Mesothelial cell of epicardium (in vitro differentiated cells): ENCODE measurements at places on chromosomes 7 and 10. TPM values are rescaled to one million over a fixed set of nuclear protein-coding genes. Genes with fewer than 3 reads are reported as not detected.

Gene NAT16
- total RNA-seq, result not detected in 3 replicates

Gene DLX5
- total RNA-seq, result 33.4 to 36.9 TPM (median 34.3 TPM) in 3 replicates

GRCh38 chr7:81845744-81846241, 75.9 kb upstream of the HGF start:
- no peak for DNase-seq
- no peaks in the 10 kb centered on the region for H3K27me3 ChIP-seq
- no peak overlapping the region for H3K27ac ChIP-seq
- H3K4me3 ChIP-seq, result no peak overlapping the region
- no peaks in the 10 kb centered on the region for H3K36me3 ChIP-seq

GRCh38 chr10:103457176-103457712, 1.5 kb downstream of the CALHM1 start:
- H3K4me1 ChIP-seq, result peaks cover 2% of the 10 kb centered on the region
- H3K27me3 ChIP-seq, result no peaks in the 10 kb centered on the region
- no peaks in the 10 kb centered on the region for H3K36me3 ChIP-seq
- no peak for DNase-seq

DNA sequence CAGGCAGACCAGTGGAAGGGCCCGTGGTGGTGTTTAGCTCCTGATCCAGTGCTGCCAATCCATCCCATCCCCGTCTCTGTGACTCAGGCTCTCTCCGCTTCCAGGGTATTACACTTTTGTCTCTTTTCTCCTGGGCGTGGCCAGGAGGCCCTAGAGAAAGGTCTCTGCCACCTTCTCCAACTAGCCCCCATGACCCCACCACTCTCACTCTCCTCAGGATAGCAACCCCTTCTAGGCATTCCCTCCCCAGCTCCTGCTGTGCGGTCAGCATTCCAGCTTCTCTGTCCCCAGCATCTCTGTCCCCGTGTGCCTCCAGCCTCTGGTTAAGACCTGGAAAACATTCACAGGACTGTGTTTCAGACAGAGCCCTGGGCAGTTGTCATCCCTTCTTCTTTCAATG, 36.2 kb upstream of the R3HCC1L start:
- no peak overlapping the region for H3K27ac ChIP-seq
- no peak overlapping the region for H3K4me3 ChIP-seq
- H3K27me3 ChIP-seq, result peaks cover 47% of the 10 kb centered on the region
- H3K4me1 ChIP-seq, result no peaks in the 10 kb centered on the region
- H3K36me3 ChIP-seq, result no peaks in the 10 kb centered on the region

- no peaks in the 10 kb centered on the region for H3K36me3 ChIP-seq
- H3K4me3 ChIP-seq, result no peak overlapping the region
- H3K27me3 ChIP-seq, result peaks cover 32% of the 10 kb centered on the region
- DNase-seq, result no peak
- no peaks in the 10 kb centered on the region for H3K4me1 ChIP-seq
Measured at GRCh38 chr10:50033481-50033880, 34.3 kb upstream of the WASHC2A start.
